ENCODE measurements at places on chromosomes 7 and 10.

- no peak for DNase-seq
Observed at GRCh38 chr7:107788662-107789061, 14.4 kb downstream of the SLC26A3 start.

- DNase-seq = no peak
Observed at GRCh38 chr10:29849886-29850285, 209.5 kb downstream of the JCAD start.

DNA sequence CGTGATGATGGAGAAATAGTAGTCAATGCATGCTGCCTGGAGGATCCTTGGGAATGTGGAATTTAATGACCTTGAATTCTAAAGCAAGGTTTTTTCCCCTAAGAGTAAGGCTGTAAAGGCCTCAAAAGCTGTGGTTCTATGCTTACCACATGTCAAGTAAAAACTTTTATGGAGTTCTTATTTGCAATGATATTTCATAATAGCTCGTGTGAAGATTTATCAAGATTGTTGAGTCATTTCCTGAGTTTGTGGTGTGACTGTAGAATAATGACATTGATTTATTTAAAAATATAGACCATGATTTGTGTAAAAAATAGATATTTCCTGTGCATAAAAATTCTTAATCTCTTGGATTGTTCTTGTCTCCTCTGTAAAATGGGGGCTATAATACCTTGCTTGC is 67.5 kb upstream of the SORCS1 start:
- DNase-seq = no peak

DNA sequence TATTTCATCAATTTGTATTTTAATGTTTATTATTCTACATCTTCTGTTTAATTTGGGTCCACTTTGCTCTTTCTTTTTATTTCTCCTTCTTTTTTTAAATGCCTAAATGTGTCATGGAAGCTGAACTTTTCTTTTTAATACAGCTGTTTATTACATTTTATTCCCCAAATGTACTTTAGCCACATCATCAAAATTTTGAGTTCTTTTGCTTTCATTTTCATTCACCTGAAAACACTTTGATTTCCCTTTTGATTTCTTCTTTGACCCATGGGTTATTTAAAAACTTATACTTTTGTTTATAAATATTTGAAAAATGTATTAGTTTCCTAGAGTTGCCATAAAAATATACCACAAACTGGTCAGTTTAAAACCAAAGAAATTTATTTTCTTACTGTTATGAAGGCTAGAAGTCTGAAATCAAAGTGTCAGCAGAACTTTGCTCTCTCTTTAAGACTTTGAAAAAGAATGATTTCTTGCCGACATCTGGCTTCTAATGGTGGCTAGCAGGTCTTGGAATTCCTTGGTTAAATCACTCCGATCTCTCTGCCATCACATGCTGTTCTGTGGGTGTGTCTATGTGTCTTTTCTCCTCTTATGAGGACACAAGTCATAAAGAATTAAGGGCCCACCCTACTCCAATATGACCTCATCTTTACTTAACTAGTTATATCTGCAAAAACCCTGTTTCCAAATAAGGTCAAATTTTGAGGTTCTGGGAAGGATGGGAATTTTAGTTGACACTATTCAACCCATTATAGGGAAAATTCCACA is 225.5 kb downstream of the ANKRD7 start:
- DNase-seq = no peak

DNA sequence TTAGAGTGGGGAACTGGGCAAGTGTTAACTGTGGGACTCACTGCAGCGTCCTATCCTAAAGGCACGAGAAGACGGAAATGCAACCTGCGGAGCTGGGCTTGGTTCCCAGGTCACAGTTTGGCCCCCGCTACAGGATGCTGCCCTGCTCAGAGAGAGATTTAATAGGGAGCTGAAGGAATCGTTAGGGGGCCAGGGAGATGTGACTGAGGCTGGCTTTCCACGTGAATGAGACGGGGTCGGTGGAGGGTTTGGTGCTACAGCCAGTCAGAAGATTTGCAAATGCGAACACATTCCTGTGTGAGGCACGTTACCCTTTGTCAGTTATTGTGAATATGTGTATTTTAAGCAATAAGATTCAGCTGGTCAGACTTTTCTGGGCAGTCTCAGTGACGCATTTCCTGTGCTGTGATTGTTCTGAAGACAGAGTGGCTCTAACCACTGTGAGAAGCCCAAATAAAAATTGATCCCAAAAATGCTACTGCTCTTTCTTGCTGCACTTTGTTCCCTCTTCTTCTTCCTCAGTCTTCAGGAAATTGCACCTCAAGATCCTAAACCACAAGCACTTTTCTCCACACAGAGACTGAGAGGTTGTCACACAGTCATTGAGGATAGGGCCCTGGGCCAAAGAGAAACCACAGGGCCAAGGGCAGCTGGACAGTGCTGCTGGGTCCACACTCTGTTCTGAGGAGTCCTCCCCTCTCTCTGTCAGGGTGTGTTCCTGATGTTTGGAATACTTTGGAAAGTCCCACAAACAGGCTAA is 21.2 kb downstream of the CYP17A1 start:
- DNase-seq = no peak

GRCh38 chr10:128981881-128982615 is 485.0 kb upstream of the MGMT start:
- DNase-seq = no peak

DNA sequence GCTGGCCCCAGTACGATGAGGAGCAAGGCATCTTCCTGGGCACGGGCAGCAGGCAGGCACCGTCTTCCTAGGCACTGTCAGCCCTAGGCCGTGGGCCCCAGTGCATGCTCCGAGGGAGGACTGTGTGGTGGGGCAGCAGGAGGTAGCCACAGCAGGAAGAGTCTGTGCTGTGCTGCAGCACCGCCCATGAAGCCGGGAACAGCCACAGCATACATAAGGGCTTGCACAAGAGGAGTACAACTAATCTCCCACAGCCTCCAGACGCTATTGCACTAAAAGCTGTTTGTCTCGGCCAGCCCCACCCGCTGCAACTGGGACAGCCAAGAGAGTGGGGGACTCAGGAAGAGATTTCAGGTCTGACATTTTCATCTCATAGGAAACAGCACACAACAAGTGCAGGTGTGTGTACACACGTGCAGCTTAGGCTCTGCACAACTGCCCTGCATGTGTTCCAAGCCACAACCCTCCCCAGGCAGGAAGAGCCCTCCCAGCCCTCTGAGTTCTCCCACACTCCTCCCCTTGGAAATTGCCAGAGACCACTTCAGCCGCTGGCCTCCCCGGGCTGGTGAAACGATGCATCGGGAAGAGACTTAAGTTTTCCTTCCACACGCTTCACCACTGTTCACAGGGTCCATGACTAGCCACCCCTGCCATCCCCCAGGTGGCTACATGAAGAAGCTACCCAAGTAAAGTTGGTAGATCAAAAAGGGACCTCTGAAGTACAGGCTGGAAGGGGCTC is 88.1 kb upstream of the DDC start:
- DNase-seq = no peak

DNA sequence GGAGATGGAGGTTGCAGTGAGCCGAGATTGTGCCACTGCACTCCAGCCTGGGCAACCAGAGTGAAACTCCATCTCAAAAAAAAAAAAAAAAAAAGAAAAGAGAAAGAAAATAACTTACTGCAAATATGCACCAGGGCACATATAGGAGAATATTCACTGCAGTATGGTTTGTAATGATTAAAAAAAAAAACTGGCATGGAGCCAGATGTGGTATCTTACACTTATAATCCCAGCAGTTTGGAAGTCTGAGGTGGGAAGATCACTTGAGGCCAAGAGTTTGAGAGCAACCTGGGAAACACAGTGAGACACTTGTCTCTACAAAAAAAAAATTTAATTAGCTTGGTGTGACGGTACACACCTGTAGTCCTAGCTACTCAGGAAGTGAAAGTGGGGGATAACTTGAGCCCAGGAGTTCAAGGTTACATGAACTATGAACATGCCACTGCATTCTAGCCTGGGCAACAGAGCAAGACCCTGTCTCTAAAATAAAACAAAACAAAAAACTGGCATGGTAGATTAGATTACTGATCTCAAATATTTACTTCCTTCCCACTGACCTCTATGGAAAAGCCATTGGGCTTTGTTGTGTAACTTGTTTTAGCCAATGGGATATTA is 85.6 kb downstream of the MICU1 start:
- DNase-seq = no peak

GRCh38 chr10:27569946-27570345 is 65.8 kb downstream of the RAB18 start:
- no peak for DNase-seq

GRCh38 chr10:44935201-44935965 is 24.2 kb upstream of the RASSF4 start:
- no peak for DNase-seq

DNA sequence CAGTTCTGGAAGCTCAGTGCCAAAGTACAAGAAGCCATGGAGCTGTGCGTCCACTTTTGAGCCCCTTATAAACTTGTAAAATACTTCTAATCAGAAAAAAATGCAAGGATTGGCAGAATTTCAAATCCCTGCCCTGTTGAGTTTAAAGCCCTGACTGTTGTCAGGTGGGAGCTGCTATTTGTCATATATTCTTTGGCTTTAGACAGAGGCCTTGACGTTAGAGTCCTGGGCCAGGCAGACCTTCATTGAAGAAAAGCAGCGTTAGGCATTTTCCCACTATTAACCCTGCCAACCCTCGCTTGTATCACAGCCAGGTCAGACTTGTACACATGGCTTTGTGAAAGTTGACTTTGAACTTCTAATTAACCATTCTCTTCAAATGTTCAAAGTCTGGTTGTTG is 155.4 kb downstream of the TWIST1 start:
- no peak for DNase-seq

GRCh38 chr10:46029461-46030030 is 877 bp downstream of the NCOA4 start:
- DNase-seq = no peak

DNA sequence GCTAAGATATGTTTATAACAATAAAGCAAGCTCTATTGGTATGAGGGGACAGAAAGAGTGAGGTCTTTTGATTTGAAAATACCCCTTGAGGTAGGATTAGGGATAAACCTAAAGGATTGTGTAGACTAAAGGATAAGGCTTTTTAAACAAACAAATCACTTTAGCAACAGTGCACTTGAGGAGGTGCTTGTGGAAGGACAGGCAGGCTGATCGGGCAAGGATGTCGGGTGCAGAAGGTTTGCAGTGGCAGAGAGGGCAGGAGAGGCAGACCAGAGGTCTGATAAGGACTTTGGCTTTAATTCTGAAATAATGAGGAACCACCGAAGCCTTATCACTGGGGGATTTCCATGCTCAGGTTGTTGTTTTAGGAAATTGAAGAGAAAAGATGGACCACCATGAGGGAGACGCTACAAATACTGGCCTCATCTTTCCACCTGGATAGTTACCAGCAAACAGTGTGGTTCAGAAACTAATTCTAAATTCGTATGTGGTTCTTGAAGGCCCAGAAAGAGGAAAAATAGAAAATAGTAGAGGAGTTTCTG is 119.5 kb upstream of the KLF6 start:
- no peak for DNase-seq

DNA sequence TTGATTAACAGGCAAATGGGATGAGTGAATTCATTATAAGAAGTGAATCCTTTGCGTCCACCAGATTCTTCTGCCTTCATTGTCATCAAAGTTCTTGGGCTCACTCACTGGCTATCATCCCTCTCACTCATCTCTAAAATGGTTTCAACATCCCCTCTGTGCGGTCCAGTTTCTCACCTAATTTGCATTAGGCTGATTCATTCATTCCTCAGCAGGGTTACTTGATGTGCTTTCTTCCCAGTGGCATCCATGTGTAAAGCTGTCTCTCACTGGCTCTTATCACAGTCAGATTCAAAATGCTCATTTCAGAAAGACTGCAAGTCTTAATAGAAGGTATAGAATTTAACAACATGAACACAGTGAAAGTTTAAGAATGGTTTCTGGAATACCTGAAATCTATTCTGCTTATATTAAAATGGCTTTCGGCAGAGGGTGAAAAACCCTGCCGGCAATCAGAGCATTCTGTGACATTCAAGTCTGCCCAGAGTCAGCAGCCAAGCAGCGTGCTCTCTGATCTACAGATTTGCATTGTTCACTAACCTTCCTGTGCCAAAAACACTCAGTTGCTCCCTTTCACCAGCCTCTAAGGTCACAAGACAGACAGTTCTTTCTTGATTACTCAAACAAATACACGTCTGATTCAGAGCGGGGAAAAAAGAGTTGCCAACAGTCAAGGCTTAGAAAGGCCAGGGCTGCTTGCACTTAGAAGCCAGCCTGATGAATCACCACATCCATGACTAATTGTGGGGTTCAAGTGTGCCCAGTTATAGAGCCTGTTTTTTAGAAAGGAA is 106.7 kb downstream of the TES start:
- DNase-seq = no peak

GRCh38 chr7:72163271-72163670 is 248.9 kb downstream of the CALN1 start:
- no peak for DNase-seq

DNA sequence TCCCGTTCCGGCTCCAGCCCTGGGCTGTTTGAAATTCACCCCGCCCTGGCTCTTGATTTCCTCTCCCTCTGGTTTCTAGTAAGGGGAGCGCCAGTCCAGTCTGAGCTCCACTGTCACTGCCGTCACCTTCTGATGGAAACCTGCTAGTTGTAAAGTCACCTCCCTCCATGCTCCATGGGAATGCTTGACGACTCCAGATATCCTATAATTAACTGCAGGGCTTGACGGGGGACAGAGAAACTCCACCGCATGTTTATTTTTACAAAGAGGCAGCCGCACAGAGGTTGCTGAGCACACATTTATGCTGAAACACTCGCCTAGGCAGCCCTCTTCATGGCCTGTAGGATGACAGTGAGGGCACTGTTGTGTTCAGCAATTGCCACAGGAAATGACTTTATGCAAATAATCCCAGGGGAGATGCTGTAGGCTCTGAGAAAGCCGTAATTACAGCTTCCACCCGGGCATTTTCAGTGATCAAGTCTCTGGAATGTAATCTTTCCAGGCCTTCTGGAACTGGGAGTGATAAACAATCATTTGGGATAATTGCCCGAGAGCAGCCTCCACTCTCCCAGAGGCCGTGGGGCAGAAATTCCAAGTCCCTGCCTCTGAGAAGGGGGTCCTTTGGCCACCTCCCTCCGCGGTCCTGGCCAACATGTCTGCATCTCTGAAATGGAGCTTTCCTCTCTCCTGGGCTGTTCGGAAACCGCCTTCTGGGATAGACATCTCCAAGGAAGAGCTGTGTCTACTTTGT is 300.5 kb downstream of the KLF6 start:
- DNase-seq = no peak

- peak; percentile 40 for DNase-seq
Observed at GRCh38 chr10:104327745-104328645, 10.3 kb downstream of the ITPRIP start.

GRCh38 chr7:102193806-102194205 is 92.9 kb upstream of the SH2B2 start:
- DNase-seq = no peak

GRCh38 chr7:7183838-7184463 is 1.6 kb downstream of the C1GALT1 start:
- DNase-seq = no peak

DNA sequence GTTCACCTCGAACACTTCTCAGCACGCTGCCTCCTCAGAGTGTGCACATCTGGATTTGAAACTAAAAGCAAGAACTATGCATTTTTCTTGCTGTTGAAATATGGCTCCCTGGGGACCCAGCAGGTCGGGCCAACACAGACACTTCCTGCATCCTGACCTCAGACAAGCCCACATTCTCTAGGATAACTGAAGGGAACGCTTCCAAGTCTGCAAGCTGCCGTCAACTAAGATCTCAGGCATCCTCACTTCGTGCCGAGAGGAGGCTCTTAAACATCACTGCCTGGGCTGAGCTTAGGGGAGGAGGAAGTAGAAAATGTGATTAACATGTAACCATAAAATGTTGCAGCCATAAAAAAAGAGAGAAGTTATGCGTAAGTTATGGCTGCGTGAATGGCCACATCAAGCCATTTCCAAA is 65.5 kb downstream of the PYROXD2 start:
- DNase-seq = no peak

GRCh38 chr7:107494884-107495283 is 25.0 kb downstream of the GPR22 start:
- no peak for DNase-seq

Measured in 8988T (cell line).